Esophagus squamous epithelium (tissue), 5 donors: ENCODE measurements at places on chromosomes 5 and 9.

GRCh38 chr5:102715082-102715807 lies 39.9 kb upstream of the PAM start:
- no peak for DNase-seq

- no peak for DNase-seq
These were observed 104.2 kb upstream of the RASEF start for GRCh38 chr9:83167126-83167525.

GRCh38 chr9:19116107-19116790 lies 11.0 kb downstream of the PLIN2 start:
- no peak for DNase-seq

DNA sequence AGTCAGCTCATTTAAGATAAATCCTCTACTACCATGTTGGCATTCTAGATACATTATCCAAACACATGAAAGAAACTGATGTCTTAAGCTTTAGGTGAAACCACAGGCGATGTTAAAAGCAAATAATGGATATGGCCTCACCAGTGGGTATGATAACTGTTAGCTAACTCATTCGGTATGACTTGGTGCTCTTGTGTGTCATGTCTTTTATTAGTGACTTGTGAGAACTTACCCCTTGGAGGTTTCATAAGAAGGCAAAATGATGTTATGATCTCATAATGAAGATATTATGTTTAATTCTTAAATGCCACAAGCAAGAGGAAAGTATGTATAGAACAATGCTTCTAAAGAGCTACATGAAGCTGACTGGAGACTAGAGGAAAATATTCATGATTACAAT lies 1227.0 kb downstream of the EFNA5 start:
- no peak for DNase-seq

GRCh38 chr5:12652201-12652600 lies 748.0 kb upstream of the CTNND2 start:
- no peak for DNase-seq

DNA sequence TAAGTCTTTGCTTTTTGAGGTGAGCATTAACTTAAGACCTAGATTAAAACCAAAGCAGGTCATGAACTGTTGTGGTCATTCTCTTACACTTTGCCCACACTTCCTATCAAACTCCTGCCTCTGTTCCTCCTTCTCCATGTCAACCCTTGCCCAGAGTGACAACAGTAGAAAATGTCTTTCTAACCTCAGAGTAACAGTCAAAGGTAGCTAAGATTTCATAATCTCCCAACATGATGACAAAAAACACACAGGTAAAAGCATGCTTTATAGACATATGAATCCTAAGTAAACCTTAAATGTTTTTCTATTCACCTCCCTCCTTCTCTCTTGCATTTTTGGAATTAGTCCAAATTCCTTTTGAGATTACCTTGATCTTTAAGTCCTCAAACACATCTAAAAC lies 422.3 kb downstream of the SPATA31D1 start:
- DNase-seq: no peak

DNA sequence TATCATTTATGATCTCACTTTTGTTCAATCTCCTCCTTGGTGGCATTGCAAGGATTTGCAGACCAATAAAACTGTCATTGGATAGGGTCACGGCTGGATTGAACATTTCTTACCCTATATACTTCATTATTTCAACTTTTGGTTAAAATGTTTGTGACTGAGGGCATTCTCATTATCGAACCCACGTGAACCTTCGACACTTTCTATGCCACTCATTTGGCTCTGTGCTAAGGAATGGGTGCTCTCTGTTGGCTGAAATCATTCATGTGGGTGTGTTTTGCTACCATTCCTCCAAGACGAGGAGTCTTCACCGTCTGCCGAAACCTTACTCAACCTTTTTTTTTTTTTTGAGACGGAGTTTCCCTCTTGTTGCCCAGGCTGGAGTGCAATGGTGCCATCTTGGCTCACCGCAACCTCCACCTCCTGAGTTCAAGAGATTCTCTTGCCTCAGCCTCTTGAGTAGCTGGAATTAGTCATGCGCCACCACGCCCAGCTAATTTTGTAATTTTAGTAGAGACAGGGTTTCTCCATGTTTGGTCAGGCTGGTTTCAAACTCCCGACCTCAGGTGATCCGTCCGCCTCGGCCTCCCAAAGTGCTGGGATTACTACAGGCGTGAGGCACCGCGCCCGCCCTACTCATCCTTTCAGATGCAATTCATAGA lies 62.5 kb downstream of the CSNK1A1 start:
- no peak for DNase-seq

GRCh38 chr5:151895660-151896030 lies 29.0 kb downstream of the GLRA1 start:
- no peak for DNase-seq

- DNase-seq: no peak
These were observed 81.8 kb upstream of the MAMDC2 start for GRCh38 chr9:69961843-69962242.

DNA sequence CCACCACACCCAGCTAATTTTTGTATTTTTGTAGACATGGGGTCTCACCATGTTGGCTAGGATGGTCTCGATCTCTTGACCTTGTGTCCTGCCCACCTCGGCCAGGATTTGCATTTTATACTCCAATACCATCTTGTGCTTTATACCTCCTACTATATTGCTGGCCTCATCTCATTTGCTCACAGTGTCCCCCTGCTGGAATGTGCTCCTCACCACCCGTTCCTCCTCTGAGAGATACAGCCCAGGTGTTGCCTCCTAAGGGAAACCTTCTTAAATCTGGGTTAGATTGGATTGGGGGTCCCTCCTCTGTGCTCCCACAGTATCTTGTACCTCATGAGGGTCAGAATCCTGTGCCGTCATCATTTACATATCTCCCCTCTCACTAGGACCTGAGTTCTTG lies 131.7 kb downstream of the PAPPA start:
- DNase-seq: no peak
